OCI-LY7 (cell line): ENCODE measurements at places on chromosomes 3 and 15. TPM values are rescaled to one million over a fixed set of nuclear protein-coding genes. Genes with fewer than 3 reads are reported as not detected.

ATP10A gene
- total RNA-seq, result 0.06 TPM in 1 of 2 replicates, not detected in the other

DNA sequence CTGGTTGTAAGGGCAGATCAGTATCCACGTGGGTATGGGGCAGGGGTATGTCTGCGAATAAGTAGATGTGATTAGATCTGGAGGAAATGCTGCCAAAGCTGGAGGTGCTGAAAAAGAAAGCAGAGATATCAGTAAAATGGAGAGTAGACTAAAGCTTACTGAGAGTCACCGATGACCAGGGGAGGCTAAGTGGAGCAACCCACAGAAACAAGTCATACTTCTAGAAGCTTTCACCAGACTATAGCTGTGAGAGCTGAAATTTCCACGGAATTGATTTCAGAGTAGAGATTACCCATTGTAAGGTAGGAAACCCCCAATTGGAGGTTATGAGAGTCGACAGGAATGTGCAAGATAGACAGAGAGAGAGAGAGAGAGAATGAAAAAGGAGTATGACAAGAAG, 27.5 kb downstream of the ONECUT1 start:
- DNase-seq, result no peak

MUC13 gene
- total RNA-seq, result not detected in 2 replicates

- DNase-seq, result no peak
Measured at GRCh38 chr3:123084192-123084591, 17.4 kb downstream of the PDIA5 start.

DNA sequence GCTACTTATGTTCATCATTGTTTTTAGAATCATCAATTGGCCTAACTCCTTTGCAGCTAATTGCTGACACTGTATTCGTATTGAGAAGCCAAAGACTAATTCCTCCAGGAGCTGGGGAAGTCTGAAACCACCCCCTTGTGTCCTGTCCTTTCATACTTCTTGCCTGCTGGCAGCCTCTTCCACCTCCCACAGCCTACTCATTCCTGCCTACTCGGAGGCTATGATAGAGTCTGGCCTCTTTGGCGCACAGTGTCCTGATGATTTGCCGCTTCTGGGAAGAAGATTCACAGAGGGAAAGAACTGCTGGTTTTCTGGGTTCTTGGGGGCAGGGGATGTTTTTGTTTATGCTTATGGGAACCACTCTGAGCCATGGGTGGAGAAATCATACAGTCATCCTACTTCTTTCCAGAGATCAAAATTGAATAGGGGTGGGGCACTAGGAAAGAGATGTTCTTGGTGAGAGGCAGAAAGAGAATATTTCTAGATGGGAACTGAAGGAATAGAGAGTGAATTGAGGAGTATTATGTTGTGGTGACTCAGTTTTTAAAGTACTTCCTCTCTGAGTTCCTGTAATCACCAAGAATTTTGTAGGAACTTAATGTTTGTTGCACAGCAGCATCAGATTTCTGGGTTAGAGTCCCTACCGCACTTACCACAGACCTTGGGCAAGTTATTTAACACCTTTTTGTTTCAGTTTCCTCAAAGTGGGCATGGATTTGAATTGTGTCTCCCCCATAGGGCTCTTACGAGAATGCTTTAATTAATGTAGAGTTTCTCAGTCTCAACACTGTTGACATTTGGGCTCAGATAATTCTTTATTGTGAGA, 22.1 kb upstream of the SCAANT1 start:
- no peak for DNase-seq

GRCh38 chr3:54628888-54629441, 298.9 kb downstream of the LRTM1 start:
- no peak for DNase-seq

XRN1 gene
- total RNA-seq, result 36.6 and 39.2 TPM in 2 replicates

RPUSD2 gene
- total RNA-seq, result 15.7 and 18.9 TPM in 2 replicates

- DNase-seq, result no peak
Measured at GRCh38 chr3:151578495-151578894, 117.6 kb upstream of the IGSF10 start.

GRCh38 chr3:2938711-2939110, 171.5 kb downstream of the IL5RA start:
- DNase-seq, result no peak

DNA sequence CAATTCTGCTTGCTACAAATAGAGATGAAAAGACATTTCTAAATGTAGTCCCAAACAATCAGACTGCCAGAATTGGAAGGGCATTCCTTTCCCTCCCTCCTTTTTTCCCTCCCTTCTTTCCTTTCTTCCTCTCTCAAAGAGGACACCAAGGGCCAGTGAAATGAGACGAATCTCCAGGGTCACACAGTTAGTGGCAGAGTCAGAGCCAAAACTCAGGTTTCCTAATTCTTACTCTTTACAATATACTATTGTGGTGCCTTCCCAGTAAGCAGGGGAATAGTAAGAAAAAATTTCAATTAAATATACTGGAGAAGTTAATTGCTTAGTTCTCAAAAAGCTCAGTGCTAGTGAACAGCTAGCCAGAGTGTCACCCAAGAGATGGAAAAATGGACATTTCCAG, 33.0 kb upstream of the DCP1A start:
- DNase-seq, result no peak

GRCh38 chr3:11539677-11540076, 104.0 kb downstream of the VGLL4 start:
- DNase-seq, result no peak

DNA sequence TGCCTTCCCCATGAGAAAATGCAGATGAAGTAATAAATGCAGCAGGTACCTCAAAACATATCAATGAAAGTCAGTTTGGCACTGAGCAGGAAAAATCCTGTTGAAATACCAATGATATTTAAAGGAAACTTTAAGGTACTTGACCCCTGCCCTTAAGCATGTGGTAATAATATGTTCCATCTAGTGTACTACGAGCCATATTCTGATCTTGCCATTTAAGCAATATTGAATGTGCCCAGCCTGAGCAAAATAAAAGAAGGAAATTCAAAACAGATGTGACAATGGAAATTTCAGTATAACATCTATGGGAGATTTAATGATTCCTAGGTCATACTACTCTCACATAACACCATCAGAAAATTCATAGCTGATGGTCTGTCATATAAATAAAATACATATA, 191.8 kb upstream of the CGNL1 start:
- no peak for DNase-seq
